ENCODE measurements at places on chromosomes 5 and 9.
A peak's percentile ranks its signal among the peaks of the same experiment; 100 is the strongest.

DNA sequence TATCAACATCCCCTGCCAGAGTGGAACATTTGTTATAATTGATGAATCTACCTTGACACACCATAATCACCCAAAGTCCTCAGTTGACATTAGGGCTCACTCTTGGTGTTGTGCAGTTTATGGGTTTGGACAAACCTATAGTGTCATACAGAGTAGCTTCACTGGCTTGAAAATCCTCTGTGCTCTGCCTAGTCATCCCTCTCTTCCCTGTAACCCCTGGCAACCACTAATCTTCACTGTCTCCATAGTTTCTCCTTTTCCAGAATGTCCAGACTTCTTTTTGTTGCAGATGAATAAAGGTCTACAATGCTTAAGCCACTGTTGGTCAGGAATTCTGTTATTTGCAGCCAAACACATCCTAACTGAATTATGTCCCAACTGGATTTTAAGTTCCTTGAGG, 22.5 kb upstream of the SUB1 start:
- DNase-seq = no peak

DNA sequence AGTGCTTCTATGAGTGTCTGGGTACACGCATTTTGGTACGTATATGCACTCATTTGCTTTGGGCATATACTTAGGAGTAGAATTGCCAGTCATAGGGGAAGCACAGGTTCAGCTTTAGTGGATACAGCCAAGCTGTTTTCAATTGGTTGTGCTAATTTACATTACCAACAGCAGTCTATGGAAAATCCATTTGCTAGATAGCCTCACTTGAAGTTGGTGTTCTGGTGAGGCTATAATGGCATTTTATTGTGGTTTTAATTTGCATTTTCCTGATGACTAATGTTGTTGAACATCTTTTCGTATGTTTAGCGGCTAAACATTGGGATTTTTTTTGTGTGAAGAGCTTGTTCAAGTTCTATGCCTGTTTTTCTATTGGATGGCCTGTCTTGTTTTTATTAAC, 76.8 kb upstream of the ANKH start:
- DNase-seq = no peak

- DNase-seq = no peak
These were observed 134.2 kb downstream of the RNF180 start for GRCh38 chr5:64299805-64300204.

GRCh38 chr5:401146-402034, 41.6 kb upstream of the EXOC3 start:
- DNase-seq = no peak

GRCh38 chr5:41832430-41832829, 37.8 kb downstream of the OXCT1 start:
- no peak for DNase-seq

GRCh38 chr5:67189931-67190330, 6.7 kb downstream of the CD180 start:
- no peak for DNase-seq

DNA sequence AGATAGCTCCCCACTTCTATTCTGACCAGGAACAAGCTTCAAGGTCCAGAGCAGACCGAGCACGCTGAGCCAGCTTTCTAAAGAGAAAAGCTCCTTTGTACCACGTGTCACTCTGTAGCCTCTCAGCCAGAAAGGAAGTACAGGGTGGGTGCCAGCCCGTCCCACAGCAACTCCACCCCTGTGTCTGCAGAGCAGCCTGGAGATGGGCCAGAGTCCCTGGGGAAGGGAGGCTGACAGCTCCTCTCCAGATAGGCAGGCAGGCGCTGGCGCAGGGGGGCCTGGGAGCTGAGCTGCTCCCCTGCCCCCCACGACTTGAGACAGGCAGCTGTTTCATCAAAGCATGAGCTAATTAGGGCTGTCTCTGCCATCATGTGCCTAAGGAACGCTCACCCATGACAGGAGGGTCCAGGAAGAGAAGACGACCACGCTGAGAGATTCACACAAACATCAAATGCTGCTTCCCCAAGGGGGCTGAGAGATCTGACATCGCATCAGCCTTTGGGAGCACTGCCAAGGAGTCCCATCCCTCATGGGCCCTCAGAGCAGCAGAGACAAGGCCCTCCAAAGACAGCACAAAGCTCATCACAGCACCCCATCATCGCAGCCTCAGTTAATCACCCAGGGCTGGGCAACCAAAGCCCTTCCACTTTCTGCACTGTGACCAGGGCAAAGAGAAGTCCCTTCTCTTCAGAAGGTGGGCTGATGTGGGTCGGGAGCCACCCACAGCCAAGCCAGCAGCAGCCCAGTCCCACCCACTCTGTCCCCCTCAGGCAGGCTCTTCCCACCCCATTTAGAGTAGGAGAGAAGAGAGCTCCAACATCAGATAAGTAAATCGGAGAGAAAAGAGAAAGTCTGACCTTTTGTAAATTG, 78.5 kb upstream of the LRRTM2 start:
- peak; percentile 75 for DNase-seq

DNA sequence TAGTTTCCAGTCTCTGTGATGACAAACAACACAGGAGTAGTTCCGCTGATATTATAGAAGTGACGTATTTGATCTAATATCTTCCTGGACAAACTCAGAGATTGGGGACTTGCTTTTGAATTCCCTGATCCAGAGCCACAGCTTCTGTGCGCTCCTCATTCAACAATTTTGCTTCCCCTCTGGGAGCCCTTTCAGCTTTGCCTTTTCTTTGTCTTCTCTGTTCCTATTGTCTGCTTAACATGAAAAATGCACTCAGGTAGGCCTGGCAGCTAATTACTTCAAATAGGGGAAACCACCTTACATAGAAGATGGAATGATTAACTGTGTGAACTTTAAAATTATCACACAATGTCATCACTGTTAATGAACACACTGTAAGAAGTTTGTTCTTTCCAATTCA, 192.9 kb downstream of the EPB41L4A start:
- no peak for DNase-seq

- DNase-seq = peak; percentile 59
These were observed 42.5 kb downstream of the CEMIP2 start for GRCh38 chr9:71725590-71726338.

GRCh38 chr5:180162304-180162661, 46.7 kb downstream of the RASGEF1C start:
- DNase-seq = no peak

GRCh38 chr9:137905740-137906139, 28.2 kb downstream of the CACNA1B start:
- DNase-seq = no peak

DNA sequence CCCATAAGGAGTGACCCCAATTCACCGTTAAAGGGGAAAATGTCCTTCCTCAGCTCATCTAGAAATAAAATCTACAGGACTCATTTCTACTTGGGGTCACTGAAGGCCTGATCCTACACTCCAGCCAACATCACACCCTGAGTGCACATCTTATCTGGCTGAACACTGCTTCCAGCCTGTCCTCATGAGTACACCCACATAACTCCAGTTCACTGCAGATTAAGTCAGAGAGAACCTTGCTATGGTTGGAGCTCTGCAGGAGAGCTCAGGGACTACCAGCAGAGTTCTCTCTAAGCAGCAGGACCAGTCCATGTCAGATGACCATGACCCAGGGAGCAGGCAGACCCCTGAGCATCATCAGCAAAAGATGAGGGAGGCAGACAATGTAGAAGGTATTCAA, 126.9 kb upstream of the MAP3K1 start:
- DNase-seq = no peak

- DNase-seq = no peak
These were observed 987 bp downstream of the FBXW5 start for GRCh38 chr9:136943291-136944211.

DNA sequence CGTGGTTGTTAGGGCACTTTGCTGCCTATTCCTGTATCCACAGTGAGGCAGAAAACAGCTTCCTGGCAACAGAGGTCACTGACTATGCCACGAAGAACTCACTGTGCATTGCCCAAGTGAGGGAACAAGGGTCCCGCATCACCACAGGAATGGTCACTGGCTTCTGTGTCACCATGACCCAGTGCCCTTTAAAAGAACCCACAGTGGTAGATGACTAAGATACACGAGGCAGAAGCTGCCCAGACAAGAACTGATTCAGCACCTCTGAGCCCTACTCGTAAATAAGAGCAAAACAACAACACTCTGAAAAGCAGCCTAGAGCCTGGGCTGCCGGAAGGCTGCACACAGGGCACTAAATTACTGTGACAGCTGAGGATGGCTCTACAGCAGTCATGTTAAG, 236.6 kb upstream of the RASEF start:
- peak; percentile 30 for DNase-seq

GRCh38 chr5:160480652-160481051, 59.0 kb downstream of the PTTG1 start:
- DNase-seq = no peak

DNA sequence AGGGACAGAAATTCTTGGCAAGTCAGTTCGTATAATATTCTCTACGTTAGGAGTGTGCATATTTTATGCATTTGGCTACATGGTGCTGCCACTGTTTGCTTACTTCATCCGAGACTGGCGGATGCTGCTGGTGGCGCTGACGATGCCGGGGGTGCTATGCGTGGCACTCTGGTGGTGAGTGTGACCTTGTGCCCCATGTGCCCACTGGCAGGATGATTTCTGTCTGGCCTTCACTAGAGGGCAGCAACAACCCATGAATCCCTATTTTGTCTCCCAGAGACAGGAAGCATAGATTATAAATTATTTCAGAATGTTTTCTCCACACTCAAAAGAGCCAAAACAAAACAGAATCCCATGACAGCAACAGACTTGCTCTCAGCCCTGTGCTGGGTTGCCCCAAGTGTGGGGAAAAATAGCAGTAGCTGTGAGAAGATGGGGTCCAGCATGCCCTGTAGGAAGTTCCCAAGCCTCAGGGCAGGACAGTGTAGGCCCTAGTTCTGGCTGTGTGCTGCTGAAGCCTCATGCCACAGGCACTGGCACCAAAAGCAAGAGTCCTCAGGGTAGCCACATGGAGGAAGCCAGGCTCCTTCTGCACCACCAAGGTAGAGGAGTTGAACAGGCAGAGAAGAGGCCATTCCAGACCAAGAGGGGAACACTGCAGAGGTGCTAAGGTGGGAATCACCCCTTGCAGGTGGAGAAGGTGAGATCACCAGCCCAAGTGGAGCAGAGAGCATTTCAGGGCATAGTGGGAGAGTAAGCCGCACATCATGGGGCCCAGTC, 16.0 kb downstream of the SLC22A5 start:
- peak; percentile 51 for DNase-seq

GRCh38 chr9:125066839-125067619, 76.3 kb downstream of the SCAI start:
- DNase-seq = peak; percentile 18

- DNase-seq = no peak
These were observed 94.3 kb upstream of the DAB2 start for GRCh38 chr5:39519079-39519478.

DNA sequence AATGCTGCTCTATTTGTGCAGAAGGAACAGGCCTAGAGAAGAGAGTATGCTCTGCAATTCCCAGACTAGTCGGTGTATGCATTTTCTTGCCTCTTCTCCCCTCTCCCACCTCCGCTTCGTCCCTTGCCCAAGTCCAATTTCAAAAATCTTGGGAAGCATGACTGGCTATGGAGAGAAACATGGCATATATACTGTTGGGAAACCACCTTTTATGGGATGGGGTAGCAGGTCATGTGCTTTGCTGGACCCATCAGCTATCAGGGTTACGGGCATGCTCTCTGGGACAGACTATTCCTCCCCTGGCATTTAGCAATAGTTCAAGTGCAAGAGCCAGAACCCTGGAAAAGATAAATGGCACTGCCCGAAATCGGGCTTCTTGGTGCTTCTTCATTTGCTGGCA, 12.0 kb downstream of the ISL1 start:
- DNase-seq = no peak

- DNase-seq = no peak
These were observed 29.2 kb downstream of the STOM start for GRCh38 chr9:121340676-121341392.

DNA sequence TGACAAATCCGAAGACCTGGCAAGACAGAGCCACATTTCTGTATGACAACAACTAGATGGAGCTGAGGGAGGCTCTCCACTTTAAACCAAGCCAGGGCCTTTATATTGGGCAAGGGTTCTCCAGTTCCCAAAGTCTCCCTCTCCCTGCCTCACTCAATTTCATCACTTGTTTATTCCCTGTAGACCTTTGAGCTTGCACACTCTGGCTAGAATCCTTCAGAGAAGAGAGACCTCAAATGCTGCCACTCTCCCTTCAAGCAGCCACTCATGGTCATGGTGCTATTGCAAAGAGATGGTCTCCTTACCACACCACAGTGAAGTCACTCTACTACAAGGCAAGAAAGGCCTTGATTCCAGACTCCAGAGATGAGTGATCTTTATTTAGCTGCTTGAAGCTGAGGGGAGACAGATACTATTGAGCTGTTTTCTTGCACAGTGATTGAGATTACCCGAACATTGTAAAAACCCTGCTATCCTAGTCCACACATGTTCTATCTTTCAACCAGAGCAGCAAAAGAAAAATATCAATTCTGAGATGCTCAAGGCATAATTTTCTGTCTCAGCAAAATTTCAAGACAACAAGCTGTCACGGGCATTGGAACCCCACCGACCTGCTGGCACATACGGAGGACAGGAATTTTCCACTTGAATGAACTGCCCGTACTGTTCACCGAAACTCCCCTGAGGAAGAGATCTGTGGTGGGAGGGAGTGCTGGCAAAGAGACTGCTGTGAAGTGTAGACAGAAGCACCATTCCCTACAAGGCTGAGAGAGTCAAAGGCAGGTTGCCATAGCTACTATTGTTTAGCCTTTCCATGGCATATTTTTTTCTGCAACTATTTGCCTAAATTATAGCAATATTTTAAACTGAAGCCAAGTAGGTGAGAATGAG, 81.1 kb downstream of the CDO1 start:
- no peak for DNase-seq

- DNase-seq = peak; percentile 25
These were observed at the start of the genes EIF4E1B and SNCB for GRCh38 chr5:176629853-176630680. Gene EIF4E1B (plus strand): TSS chr5:176630675. CDS start chr5:176642788, 12,113 bp downstream. Gene SNCB (minus strand): TSS chr5:176630534. CDS start chr5:176629654, 880 bp downstream.

GRCh38 chr5:37665272-37665671, 174.6 kb downstream of the GDNF start:
- peak; percentile 24 for DNase-seq

GRCh38 chr5:141879426-141879759, 1.2 kb upstream of the PCDH1 start:
- no peak for DNase-seq

DNA sequence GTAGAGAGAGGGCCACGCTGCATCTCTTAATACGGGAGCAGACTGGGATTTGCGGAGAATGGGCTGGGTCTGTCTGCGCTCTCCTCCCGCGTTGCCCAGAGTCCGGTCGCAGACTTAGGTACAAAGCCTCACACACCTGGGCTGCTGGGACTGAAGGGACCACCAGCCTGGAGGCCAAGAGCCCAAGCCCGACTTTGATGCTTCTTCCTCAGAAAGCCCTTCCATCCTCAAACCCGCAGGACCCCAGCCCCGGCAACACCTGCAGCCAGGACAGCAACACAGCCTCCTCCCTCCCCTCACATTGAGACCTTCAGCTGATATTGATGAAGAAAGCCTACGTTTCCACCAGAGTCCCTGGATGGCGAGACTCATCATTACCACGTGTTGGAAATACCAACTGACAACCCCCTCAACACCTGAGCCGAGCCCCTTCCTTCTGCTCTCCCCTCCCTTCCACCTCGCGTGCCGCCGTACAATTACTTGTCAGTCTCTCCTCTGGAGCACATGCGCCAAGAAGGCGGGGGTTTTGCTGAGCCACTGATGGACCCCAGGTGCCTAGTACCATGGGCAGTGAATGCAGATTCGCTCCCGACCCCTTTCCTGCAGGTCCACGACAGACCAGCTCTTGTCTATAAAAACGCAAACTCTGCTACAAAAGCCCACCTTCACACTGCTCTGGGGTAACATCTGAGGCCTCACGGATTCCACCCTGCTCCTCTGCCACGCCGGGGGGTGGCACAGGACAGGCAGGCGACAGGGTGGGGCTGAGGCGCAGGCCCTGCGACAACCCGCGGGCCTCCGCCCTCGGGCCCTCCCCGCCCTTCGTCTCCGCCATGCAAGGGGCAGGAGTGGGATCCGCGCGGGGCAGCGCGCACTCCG, 841 bp downstream of the ASB6 start:
- no peak for DNase-seq

- DNase-seq = peak; percentile 97
These were observed 70.8 kb upstream of the STARD4 start for GRCh38 chr5:111582993-111583601.
